ENCODE measurements at places on chromosomes 3 and 15.

DNA sequence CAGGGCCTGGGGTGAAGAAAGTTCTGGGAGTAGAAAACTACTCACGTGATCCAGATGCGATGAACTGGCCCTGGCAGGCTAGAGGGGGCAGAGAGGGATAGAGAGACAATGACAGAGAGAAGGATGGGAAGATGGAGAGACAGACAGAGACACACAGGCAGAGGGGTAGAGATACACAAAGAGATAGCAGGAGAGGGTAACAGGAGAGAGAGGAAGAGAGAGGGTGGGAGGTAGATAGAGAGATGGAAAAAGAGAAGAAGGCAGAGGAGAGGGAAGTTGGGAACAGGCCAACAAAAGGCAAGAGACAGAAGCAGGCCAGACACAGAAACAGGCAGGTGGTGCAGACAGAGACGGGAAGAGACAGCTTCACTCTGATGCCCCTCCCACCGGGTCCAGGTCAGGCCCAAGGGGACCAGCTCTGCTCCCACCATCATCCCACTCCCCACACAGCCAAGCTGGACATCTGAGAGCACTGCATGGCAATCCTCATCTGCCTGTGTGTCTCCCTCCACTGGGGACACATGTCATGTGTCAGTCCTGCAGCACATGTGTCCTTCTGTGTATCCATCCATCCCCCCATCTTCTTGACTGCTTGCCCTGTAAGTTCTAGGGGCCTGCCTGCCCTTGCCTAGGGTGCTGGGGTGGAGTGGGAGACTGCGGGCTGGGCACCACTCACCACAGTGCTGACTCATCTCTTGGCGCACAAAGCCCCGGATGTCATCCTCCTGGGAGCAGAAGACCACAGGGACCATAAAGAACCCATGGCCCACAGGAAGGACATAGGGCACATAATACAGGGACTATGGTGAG is 2.2 kb upstream of the UCN2 start:
- no peak for DNase-seq

GRCh38 chr15:69085325-69086081 is 71.0 kb downstream of the NOX5 start:
- DNase-seq: no peak

GRCh38 chr15:64703632-64703959 is 71.8 kb downstream of the RBPMS2 start:
- no peak for DNase-seq

DNA sequence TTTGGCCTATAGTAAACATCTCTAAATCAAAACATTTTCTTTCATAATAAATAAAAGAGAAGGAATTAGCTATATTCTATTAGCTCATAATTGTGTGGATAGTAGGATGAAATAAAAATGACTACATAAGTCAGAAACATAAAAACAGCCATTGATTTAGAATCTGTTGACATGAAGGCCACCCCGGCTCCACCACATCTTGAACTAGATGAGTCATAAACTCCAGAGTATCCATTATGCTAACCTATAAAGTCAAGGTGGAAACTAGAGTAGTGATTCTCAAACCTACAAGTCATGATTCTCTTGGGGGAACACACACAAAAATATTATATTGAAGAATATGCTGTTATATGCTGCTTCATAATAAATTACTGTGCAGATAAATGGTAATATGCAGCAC is 831.0 kb downstream of the TUSC7 start:
- DNase-seq: no peak

DNA sequence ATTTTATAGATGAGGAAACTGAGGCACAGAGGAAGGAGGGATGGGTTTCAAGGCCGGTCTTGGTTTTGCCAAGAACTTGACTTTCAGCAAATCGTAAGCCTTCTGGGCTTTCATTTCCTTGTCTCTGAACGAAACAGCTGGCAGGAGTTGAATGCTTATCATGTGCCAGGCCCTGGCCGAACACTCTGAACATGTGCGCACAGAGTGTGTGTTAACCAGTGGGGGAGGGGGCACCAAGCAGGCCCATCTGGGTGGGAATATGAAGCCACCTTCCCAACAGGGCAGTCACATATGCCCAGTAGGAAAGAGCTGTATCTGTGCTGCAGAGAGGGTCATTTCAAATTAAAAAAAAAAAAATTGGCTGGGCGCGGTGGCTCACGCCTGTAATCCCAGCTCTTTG is 29.3 kb downstream of the ZNF710 start:
- no peak for DNase-seq

GRCh38 chr3:143081844-143082778 is 37.5 kb upstream of the CHST2 start:
- no peak for DNase-seq

- DNase-seq: no peak
These were observed 21.9 kb downstream of the SLCO2A1 start for GRCh38 chr3:134007819-134008218.

GRCh38 chr3:150082898-150083654 is 112.4 kb upstream of the PFN2 start:
- DNase-seq: no peak

DNA sequence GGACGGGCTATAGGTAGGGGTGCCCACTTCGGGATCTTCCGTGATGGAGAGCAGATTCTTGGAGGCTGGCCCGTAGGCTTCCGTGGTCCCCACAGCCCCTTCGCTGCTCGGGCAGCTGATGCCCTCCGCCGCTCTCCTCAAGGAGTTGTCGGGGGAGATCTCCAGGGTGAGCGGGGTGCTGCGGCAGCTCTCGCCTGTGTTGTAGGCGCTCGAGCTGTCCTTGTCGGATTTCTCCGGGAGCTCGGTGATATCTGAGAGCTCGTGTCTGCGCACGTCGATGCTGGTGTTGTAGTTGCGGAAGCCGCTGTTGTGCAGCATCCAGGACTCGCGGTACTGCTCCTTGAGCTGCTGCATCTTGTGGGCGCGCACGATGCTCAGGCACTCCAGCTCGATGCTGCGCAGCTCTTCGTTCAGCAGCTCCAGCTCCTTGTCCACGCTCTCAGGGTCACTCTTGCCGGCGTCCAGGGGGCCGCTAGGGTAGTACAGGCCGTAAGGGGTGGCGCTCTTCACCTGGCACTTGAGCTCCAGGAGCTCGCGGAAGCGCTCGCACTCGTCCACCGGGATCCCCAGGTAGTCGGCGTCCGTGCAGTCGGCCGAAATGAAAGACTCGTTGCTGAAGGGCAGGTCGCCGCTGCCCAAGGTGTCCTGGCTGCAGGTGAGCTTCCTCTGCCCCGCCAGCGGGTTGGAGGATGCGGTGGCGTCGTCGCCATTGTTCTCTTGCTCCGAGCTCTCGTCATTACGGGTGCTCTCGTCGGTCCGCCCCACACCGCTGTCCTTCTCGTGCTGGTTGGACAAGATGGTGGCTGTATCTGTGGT is 240.4 kb downstream of the PDZRN3 start:
- no peak for DNase-seq

GRCh38 chr15:68503213-68503612 is 71.2 kb upstream of the ITGA11 start:
- no peak for DNase-seq

- DNase-seq: no peak
These were observed 104.5 kb downstream of the SST start for GRCh38 chr3:187565701-187566100.

- DNase-seq: no peak
These were observed 13.8 kb upstream of the MSL2 start for GRCh38 chr3:136209921-136210320.

DNA sequence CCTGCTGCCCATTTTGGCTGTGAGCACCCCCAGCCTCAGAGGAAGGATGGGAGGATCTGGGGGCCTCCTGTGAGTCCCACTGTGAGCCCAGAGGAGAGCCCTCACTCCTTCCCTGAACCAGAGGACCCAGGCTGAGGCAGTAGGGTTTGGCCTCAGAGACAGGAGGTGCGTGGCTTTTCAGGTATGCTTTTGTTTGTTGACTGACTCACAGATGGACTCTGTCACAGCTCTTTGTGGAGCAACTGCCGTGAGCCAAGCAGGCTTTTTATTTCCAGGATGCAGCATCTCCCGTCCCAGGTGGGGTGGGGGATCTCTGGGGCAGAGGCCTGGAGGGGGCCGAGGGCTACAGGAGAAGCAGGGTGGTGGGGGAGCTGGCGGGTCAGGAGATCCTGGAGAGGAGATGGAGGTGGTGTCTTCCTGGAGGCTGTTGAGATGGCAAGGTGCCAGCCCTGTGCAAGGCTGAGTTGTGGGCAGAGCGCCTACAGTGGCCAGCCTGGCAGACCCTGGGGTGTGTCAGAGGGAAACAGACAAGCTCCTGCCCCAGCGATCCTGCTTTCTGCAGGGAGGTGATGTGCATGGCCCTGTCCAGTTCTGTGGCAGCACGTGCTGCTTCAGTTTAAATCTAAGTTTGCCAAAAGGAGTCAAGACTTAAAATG is 24.0 kb downstream of the PLXNA1 start:
- no peak for DNase-seq

DNA sequence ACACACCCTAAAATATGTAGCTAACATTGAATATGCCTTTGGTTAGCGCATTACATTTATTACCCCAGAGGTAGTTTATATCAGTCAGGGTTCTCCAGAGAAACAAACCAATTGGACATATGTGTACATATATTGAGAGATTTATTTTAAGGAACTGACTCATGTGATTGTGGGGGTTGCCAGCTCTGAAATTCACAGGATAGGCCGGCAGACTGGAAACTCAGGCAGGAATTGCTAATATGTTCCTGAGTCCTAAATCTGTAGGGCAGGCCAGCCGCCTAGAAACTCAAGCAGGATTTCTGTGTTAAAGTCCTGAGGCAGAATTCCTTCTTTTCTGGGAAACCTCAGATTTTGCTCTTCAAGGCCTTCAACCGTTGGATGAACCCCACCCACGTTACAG is 189.7 kb downstream of the CDIN1 start:
- DNase-seq: no peak

DNA sequence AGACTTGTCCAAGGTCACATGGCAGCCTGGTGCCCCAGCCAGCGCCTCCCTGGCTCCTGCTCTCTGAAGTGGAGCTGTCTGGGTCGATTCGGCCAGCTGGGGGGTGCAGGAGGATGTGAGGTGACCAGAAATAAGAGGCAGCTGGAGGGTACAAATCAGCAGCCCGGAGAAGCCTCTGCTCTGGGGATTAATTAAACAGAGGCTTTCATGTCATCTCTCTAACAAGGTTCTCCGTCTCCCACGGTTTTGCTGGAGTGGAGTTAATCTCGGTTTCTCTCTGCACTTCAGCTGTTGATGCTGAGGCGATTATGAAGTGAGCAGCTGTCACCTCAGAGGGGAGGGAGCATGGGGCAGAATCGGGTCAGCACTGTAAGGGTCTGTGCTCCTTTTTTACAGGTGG is 236.8 kb downstream of the TLE3 start:
- DNase-seq: no peak

DNA sequence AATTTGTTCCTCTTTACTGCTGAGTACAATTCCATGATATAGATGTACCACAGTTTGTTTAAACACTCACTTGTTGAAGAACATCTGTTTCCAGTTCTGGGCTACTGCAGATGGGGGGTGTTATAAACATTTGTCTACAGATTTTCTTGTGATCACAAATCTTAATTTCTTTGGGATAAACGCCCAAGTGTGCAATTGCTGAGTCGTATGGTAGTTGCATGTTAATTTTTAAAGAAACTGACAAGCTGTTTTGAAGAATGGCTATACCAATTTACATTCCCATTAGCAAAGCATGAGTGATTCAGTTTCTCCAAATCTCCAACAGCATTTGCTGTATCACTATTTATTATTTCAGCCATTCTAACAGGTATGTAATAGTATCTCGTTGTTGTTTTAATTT is 242.0 kb upstream of the MRPL3 start:
- DNase-seq: no peak

GRCh38 chr15:65900488-65900887 is 31.2 kb downstream of the RAB11A start:
- no peak for DNase-seq

- DNase-seq: no peak
These were observed 104.3 kb downstream of the PPM1L start for GRCh38 chr3:160860346-160860745.
